Lower leg skin (tissue), 4 donors: ENCODE measurements at places on chromosomes 6 and 20.

GRCh38 chr6:109512271-109512817 lies 29.3 kb upstream of the ZBTB24 start:
- no peak for DNase-seq

GRCh38 chr6:15447546-15448267 lies 201.8 kb downstream of the JARID2 start:
- DNase-seq, result no peak

- DNase-seq, result no peak
These were observed 61.9 kb upstream of the OPRM1 start for GRCh38 chr6:153976921-153977693.

GRCh38 chr6:166952567-166953486 lies 3.5 kb downstream of the RNASET2 start:
- DNase-seq, result no peak

- no peak for DNase-seq
These were observed 1235.4 kb upstream of the GJE1 start for GRCh38 chr6:140897349-140897748.

DNA sequence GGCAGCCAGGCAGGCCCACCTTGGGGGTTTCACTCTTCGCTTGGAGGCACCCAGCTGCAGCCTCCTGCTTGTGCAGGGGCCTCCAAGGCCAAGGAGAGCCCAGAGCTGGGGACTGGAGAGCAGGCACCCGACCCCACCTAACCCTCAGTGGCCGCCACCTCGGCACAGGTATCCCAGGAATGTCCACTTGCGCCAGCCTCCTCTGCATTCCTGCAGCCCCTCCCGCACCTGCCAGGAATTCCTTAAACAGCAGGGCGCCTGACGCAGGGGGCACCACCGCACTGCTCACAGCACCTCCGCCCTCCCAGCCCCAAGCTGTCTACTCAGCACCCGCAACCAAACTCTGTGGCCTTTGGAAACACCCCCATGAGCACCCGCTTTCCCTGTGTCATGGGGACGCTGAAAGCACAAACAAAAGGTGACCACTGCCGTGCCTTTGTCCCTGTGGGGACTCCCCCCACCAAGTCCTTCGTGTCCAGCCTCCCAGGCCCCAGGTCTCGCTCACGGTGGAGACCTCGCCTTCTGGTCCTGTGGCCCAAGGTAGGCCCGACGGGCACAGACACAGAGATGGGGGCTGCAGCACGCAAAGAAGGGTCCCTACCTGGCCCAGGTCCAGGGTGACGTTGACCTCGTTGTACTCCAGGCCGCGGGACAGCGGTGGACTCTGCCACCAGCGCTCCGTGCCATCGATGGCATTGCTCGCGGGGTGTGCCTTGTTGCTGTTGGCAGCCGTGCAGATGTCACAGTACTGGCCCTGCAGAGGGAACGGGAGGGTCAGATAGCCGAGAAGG lies 5.1 kb downstream of the LAMA5 start:
- DNase-seq, result peak; percentile 85

GRCh38 chr6:105170059-105170458 lies 9.8 kb downstream of the POPDC3 start:
- no peak for DNase-seq

DNA sequence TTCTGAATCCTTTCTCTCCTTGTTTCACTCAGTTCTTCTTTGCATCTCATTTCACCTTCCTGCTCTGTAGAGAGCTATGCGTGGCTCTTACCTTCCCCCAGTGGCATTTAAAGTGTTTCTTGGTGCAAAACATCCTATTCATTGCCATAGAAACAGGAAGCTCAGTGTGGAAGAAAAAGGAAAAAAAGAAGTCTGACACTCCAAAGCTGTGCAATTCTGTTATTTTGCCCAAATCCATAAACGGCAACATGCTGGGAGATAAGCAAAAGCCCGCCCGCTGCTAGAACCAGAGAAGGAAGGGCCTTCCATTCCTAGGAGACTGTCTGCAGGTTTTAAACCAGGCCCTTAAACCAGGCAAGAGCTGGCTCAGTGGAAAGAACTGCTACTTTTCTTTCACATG lies 247.1 kb downstream of the HIVEP2 start:
- DNase-seq, result no peak

GRCh38 chr20:63147532-63147931 lies 68.4 kb downstream of the YTHDF1 start:
- no peak for DNase-seq

- no peak for DNase-seq
These were observed 1.9 kb upstream of the SFT2D1 start for GRCh38 chr6:166344240-166344639.

DNA sequence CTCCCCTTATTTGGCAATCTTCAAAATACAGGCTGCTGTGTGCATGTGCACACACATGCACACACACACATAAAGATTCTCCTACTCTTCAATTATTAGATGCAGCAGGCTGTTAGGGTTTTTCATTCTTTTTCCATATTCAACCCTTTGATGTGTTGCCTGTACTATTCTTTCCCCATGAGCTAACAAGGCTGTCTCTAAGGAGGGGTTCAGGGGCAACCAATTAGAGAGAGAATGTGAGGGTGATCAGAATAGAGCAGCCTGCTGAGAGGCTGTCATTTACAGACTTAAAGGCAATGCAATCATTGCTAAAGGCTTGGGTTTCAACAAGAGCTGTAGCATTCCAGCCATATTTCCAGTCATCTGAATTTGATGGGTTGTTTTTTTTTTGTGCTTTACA lies 467.4 kb upstream of the ID4 start:
- DNase-seq, result no peak

DNA sequence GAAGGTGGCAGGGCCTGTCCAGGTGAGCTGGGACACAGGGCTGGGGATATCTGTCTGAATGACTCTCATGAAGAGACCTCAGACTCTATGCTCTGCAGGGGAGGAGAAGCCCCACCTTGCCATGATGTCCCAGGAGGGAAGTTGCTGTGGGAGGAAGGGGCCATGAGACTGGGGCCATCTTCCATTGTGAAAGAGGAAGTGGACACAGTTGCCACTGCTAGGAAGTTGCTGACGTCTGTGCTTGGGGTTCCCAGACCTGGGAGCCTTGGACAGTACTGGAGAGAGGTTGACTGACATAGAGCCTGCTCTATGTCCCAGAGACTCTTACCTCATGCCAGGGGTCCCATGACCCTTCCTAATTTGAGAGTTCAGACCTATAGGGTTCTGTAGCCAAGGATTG lies 24.5 kb downstream of the SIRPB1 start:
- DNase-seq, result no peak

GRCh38 chr6:147949981-147950622 lies 392.5 kb upstream of the SASH1 start:
- DNase-seq, result no peak

DNA sequence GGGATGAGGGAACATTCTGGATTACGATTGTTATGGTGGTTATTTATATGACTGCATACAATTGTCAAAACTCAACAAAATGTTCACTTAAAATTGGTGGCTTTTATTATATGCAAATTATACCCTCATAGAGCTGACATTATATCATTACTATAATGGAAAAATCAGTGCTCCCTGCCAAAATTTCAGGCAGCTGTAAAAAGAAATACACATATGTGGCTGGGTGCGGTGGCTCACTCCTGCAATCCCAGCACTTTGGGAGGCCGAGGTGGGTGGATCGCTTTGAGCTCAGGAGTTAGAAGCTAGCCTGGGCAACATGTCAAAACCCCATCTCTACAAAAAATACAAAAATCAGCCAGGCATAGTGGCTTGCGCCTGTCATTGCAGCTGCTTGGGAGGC lies 75.8 kb upstream of the SULF2 start:
- no peak for DNase-seq

GRCh38 chr20:1832634-1833033 lies 62.6 kb upstream of the SIRPA start:
- no peak for DNase-seq

DNA sequence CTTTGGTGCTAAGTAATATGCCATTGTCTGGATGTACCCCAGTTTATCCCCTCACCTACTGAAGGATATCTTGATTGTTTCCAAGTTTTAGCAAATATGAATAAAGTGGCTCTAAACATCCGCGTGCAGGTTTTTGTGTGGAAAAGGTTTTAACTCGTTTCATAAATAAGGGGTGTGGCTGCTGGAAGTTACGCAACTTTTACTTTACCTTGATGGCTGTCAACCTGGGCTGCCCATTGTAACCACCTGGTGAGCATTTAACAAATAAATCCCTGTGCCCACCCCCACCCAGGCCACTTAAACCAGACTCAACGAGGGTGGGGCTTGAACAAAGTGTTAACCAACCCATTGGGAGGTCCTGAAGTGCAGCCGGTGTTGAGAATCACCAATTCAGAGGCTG lies 187.8 kb downstream of the NRN1 start:
- no peak for DNase-seq

DNA sequence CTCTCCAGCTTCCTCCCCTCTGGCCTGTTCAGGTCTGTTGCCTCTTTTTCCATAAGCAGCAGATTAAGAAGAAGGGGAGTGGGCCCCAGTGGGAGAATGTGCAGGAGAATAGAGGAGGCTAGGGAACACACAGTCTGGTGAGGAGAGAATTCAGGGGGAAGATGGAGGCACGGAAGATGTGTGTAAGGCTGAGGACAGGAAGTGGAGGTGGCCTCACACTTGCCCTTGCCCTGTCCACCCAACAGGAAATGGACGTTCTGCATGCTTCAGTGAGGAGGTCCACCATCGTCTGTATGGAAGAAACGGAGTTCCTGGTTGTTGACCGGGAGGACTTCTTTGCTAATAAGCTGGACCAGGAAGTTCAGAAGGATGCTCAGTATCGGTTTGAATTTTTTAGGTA lies 16.0 kb downstream of the CNBD2 start:
- no peak for DNase-seq

- no peak for DNase-seq
These were observed 278.7 kb upstream of the CITED2 start for GRCh38 chr6:139653111-139653510.

- DNase-seq, result peak; percentile 92
These were observed at the start of gene MAP7 for GRCh38 chr6:136550330-136551071. Gene MAP7 (minus strand): TSS chr6:136550422. CDS start chr6:136550408, 14 bp downstream.

DNA sequence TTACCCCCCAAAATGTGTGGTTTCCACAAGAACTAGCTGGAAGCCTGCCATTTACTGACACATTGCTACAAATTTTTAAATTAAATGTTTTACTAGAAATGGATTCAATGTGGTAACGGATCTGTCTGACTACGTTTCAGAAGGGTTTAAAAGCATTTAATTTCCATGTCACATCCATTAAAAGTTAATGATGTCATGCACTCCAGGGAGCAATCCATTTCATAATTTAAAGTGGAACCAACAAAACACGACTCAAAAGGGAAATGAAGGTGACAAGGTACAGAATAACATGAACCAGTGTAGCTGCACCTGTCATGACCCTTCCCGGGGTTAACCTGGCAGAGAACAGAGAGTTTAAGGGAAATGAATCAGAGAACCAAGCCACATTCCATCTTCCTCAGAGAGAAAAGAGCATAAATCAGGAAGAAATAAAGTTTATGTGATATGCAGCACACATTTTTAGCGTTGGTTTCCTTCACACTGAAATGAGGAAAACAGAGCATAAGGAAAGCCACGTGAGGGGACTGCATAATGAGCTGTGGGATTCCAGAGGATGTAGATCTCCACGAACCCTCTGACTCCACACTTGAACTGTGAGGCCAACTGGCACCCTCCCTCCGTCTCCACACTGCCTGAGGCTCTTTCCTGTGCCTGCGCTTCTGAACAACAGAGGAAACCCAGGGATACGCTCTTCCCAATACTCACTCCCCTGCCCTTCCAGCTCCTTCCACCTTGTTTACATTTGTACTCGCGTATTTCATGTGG lies 170.3 kb upstream of the AHI1 start:
- no peak for DNase-seq

GRCh38 chr6:30716879-30717128 lies 277 bp downstream of the MDC1 start:
- no peak for DNase-seq

DNA sequence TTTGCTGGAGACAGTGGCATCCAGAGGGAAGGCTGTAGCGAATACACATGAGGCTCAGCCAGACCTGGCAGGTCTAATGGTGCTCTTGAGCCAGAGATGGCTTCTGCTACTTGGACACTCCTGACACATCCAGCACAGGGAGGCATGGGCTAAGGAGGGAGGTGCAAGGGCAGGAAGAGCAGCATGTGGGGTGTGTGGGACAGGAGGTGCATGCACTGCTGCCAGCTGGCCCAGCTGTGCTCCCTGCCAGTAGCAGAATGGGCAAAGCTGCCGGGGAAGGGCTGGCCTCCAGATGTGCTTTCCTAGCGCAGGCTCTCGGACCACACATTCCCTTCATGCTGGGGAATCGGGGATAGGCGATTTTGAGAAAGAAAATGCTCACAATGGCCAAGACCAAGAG lies 309.2 kb downstream of the CDC5L start:
- no peak for DNase-seq

GRCh38 chr6:138309695-138310094 lies 68.0 kb upstream of the SMIM28 start:
- DNase-seq, result no peak

DNA sequence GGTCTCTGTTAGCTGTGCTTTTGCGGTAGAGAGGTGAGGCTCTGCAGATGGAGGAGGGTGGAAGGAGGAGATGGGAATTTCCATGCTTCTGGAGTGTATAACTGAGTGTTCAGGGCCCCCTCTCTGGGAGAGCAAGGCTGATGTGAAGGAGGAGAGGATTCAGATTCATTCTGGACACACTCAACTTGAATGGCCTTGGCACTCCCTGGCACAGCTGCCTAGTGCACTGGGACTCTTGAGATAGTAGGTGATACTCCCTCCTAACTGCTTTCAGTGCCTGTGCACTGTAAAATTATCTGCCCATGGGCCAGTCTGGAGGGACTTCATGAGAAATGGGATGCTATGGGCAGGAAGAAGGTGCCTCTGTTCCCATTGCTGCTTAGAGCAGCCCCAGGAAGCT lies 54.2 kb upstream of the MYL9 start:
- DNase-seq, result no peak

GRCh38 chr6:26284537-26285142 lies 80.4 kb upstream of the BTN3A2 start:
- DNase-seq, result no peak

- no peak for DNase-seq
These were observed 54.3 kb upstream of the SPACA1 start for GRCh38 chr6:87993356-87993755.

DNA sequence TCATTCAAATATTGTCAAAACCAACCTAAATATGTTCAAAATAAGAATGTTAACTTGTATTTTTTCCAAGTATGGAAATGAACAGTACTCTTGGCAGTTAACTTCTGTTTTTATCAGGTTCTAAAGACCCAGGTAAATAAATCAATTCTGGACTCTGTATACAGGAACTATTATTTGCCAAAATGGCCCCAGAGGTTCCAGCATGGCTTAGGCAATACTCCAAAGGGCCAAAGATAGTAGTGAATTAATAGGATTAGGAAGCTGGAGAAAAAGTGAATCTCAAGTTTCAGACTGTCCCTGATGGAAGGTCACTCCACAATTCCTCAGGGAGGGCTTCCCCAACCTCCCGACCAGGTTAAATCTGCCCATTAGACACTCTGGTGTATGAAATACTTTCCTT lies 6.7 kb downstream of the BACH2 start:
- no peak for DNase-seq

GRCh38 chr20:44594730-44595129 lies 12.4 kb downstream of the PKIG start:
- DNase-seq, result no peak

GRCh38 chr6:111417181-111417585 lies 65.8 kb downstream of the REV3L start:
- DNase-seq, result no peak
